ENCODE measurements at places on chromosomes 3 and 15.

DNA sequence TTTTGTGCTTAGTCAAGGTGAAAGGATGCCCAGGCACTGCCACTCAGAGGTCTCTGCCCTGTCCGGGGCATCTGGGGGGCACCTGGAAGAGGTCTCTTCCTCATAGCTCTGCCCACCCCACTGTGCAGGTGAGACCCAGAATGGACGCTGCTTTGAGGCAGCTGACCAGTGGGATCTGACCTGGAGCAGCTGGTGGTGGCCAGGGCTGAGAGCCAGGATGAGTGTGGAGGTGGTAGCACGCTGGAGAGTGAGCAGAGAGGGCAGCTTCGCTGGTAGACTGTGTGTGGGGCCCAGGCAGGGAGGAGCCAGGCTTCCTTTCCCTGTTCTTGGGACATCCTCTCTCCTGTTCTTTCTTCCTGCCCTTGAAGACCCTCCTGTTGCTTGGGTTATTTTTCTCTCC is 32.2 kb upstream of the PLA2G4E start:
- no peak for DNase-seq

DNA sequence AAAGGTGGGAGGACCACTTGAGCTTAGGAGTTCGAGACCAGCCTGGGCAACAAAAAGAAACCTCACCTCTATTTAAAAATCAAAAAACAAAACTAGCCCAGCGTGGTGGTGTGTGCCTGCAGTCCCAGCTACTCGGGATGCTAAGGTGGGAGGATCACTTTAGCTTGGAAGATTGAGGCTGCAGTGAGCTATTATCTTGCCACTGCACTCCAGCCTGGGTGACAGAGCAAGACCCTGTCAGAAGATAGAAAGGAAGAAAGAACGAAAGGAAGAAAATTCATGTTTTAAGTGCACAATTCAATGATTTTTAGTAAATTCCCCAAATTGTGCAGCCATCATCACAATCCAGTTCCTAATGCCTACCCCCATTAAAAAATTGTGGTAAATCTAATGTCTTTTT is 7.8 kb downstream of the FSD2 start:
- DNase-seq: no peak

DNA sequence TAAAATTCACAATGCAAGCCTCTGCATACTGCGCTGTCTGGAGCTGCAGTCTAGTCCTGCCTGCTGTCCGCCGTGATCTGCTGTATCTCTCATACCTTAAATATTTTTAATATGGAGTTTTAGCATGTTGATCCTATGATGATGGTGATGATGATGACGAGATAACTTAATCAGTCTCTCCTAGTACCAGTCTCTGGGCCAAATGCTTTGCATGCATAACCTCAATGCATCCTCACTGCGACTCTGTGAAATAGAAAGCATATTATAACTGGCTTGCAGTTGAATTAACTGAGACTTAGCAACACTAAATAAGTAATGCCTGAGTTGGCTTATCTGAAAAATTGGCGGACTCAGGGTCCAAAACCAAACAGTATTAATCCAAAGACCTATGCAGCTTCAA is 38.4 kb upstream of the BCHE start:
- no peak for DNase-seq

DNA sequence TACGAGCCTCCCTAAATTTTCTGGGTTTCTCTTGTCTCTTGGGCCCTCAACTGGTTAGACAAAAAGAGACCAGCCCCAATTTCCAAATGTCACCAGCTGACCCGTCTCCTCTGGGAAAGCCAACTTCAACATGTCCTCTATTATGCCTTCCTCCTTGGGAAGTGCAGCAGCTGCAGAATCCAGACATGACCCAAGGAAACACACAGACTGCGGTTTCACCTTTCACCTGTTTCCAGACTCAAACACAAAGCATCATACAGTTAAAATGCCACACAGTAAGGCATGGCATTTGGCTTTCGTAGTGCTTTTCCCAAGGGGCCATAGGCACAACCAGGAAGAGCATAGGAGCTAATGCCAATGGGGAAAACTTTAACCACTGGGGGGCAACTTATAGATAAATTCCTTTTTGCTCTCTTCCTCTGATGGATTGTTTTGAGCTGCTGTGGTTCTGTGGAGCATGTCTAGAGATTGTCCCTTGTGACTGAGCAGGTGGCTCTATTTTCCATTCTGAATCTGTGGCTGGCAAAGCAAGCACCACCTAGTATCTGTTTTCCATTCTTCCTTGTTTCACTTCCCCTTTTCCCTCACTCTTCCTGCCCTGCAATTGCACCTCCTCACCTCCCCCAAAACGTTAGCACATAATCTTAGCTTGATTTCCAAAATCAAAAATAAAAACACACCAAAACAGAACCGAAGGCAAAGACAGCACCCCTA is 49.3 kb downstream of the HHLA2 start:
- DNase-seq: no peak

DNA sequence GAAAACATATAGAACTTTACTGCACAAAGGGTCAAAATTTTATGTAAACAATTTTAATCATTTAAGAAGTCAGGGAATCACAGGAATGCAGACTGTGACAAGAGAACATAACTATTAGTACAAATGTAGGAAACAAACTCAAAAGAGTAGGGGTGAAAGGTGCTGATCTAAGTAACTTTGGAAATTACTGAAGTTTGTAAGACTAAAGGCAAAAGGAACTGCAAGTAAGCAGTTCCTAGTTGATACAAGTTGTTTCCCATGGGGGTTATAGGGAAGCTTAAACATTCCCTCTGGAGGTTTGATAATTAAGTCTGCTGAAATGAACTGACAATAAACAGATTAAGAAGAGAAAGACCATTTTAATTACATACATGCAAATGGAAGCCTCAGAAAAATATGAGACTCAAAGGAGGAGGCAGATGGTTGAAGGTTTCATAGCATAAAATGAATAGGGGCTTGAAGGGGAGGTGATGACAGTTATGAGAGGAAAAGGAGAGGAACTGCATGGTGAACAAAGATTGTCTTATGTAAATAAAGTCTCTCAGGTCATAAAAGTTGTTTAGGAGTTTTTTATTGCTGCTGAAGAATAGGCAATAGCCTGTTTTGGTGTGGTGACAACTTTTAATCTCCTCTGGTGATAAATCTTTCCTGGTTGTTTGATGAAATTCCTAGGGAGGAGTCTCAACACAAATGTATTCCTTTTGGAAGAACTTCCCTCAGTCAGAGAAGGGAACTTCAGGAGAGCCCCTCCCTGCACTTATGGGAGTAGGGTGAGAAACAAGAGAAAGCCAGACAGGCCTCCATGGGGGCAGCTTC is 17.1 kb downstream of the SETMAR start:
- DNase-seq: no peak

DNA sequence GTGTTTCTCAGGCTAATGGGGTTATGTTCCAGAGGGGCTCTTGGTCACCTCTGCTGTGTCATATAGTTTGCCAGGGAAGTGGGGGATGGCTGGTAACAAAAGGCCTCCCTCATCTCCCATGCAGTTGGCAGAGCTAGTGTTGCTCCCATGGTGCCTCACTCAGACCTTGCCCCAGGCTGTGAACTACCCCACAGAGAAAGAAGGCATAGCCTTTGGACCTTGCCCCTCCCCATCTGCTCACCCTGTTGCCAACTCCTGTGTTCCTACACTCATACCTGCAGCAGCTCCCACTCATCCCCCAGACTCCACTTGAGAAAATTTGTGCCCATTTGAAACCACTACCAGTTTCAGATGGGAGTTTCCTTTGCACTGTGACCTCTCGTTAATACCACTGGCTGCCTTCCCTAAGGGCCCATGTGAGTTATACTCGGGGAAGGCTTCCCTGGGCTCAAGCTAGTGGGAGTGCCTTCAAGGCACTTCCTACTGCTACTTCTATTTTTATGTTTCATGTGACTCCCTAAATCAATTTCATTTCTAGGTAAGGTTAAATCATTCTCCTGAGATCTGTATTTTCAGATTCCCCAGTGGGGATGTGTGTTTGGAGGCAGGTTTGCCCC is 25.3 kb upstream of the COPB2 start:
- DNase-seq: no peak

DNA sequence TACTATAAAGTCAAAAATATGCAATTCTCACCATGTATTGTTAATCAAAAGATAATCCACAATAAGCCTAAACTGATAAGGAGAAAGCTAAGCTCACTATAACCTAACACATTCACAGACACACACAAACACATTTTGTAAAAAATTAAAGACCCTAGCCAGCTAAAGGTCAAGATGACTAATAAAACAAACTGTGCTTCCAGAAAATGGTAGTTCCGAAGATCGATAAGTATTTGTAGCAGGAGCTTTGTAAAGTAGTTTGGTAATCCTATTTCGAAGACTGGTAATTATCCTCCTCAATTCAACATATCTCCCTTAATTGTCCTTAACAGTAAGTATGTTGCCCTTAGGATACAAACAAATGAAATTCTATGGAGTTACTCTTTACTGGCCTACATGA is 62.9 kb upstream of the CHMP2B start:
- DNase-seq: no peak

All from NCI-H1092 treated with DMSO at 0.1 percent for 48 hours (cell line).